ENCODE measurements at places on chromosomes 13 and 19.

DNA sequence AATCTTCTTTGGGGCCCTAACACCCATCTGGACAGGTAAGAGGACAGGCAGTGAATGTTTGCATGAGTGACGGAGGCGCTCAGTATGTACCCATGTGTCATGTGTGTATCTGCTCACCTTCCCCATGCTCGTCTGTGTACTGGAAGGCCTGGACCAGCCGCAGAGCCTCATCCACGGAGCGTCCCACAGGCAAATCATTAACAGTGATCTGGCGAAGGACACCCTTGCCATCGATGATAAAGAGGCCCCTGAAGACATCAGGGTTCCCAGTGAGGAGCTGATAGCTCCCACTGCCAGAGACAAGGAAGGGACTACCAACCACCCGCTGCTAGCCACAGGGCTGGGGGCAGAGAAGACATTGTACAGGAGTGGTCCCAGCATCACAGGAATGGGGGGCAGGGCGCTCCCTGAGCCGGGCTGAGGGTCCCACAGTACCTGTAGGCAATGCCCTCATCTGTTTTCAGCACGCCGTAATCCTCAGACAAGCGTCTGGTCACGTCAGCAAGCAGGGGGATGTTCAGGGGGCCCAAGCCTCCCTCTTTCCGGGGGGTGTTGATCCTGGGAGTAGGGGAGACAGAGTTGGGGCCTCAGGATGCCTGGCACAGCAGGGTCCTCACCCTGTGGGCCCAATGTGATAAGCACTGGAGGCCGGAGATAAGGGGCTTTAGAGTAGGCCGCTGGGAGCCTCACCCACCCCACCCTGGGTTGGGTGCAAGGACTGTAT lies 1.7 kb downstream of the PRDX2 start:
- DNase-seq: no peak

DNA sequence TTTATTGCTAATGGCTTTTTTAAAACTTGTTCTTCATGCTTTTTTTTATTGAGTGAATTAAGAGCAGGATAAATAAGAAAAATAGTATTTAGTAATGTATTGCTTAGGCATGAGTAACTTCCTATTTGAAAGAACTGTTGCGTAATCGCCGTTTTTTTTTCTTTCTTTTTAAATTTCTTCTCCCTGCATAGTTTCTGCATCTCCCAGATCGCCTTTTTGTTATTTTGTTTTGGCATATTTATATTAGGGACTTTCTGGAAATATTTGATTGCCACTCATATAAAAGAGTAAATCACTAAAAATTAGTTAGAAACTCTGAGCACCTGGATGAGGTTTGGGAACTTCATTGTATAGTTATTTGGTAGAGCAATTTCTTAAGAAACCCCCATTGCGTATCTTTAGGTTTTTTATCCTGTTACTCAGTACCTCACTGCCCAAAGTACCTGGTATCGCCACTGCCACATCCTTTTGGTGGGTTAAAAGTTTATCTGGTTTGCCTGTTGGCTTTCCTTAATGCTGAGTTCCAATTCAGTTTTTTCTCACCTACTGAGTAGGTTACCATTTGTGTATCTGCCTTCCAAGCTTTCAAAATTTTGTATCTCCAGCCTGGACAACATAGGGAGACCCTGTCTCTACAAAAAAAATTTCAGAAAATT lies 36.2 kb upstream of the LPAR6 start:
- DNase-seq: no peak

GRCh38 chr19:52646571-52647217 lies 8.5 kb upstream of the ZNF83 start:
- DNase-seq: no peak

DNA sequence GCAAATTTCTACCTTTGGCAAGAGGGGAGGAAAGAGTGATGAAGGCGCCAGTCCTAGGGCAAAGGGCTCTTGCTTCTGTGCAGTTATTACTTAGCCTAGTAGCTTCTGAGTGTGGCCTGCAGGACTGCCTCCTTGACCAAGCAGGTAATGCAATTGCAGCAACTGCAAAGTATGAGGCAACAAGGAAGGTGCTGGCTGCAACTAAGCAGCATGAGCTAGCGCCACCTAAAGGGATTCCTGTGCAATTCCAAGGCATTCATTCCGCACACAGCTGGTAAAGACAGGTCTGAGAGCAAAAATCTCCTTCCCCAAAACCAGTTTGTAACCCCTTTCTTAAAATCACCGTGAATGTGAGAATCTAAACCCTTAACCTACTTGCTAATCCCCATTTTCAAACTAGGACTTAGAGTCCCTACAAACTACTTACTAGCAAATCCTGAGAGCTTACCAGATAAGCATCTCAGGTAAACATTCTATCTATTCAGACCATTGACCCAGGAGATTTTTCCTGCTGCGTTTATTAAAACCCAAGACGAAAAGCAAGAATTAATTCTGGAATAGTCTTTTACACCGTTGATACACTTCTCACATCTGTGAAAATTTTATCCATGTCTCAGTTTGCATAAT lies 62.9 kb downstream of the DCT start:
- DNase-seq: no peak

DNA sequence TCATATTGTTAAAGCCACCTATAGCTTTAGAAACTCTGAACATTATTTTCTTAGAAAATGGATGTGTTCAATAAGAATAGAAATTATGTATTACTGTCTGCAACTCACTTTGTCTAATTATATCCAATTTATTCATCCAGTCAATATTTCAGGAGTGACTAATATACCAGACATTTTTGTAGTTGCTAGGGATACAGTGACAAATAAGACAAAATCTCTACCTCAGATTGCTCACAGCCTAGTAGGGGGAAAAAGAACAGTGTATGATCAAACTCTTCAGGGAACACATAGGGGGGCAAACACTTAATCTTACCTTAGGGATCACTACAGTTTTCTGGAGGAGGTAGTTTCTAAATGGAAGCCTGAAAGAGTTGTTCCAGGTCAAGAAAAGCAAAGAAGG lies 8.6 kb downstream of the BRCA2 start:
- DNase-seq: no peak

DNA sequence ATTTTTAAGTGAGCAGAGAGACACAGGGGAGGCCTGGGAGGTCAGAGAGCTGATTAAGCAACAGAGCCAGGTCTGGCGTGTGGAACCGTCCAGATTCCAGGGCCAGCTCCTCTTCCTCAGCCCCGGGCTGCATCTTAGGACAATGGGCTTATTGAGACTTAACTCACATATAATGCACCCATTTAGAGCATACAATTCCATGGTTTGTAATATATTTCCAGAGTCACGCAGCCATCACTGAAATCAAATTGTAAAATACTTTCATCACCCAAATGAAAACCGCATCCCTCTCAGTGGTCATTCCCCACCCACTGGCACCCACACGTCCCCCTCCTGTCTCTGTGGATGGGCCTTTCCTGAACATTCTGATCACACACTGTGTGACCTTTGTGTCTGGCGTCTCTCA lies 2.1 kb upstream of the HMG20B start:
- DNase-seq: no peak

DNA sequence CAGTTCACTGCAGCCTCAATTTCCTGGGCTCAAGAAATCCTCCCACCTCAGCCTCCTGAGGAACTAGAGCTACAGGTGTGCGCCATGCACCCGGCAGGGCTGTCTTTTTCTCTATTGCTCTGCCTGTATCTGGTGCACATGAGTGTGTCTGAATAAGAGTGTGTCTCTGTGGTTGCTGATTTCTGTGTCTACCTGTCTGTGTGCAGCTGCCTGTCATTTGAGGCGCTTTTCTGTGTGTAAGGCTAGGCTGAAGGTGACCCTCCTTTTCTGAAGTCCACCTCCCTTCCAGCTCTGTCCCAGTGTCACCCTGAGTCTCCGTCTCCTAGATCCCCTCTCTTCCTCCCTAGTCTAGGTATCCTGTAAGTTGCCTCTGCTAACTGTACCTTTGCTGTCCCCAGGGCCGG lies 1.5 kb upstream of the PRR12 start:
- DNase-seq: no peak

DNA sequence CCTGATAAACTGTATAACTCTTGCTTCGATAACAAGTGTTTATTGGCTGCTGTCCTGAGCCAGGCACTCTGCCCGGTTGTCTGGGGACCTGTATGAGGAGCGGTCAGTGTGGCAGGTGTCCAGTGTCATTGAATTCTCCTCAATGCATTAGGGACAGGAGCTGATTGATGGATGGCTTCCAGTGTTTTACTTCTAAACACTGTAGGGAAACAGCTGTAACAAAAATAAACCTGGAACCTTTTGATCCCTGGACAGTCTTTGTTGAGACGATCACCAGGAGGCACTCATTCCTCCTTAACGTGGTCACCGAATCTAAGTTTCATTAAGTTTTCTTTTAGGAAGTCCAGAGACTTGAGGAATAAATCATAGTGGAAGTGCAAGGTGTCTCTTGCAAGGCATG lies 17.9 kb downstream of the UBAC2 start:
- no peak for DNase-seq

DNA sequence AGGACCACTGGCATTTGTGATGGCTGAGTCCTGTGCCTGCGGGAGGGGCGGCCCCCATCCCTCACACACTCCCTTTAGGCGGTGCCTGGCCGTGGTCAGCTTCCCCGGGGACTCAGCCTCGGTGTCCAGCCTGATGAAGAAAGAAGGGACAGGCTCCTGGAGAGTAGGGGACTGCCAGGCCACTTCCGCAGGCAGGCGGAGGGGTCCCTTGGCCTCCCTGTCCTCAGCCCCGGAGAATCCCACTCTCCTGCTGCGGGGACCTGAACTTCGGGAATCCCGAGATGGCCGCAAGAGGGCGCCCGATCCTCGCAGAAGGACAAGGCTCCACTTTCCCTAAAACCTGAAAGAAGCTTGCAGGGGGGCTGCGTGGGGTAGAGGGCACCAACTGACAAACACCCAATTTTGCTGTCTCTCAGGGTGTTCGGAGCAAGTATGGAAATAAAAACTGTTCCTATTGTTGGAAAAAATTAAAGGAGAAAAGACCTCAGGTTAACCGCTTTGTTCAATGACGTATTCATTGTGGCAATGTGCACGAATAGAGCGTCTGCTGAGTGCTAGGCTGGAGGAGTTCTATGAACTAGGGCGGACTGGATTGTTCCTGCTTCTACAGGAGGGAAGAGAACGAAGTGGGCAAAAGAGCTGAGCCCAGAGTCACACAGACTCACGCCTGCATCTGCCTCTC lies 297.3 kb downstream of the ZNF536 start:
- no peak for DNase-seq

Measured in GOT3 (cell line).